ENCODE measurements at places on chromosomes 7 and 10.
A peak's percentile ranks its signal among the peaks of the same experiment; 100 is the strongest.

- peak overlapping the region; percentile 95 for H3K27ac ChIP-seq
- H3K36me3 ChIP-seq: no peaks in the 10 kb centered on the region
- DNase-seq: no peak
These were observed 25.2 kb upstream of the ITGB1 start for GRCh38 chr10:32982911-32983909.

DNA sequence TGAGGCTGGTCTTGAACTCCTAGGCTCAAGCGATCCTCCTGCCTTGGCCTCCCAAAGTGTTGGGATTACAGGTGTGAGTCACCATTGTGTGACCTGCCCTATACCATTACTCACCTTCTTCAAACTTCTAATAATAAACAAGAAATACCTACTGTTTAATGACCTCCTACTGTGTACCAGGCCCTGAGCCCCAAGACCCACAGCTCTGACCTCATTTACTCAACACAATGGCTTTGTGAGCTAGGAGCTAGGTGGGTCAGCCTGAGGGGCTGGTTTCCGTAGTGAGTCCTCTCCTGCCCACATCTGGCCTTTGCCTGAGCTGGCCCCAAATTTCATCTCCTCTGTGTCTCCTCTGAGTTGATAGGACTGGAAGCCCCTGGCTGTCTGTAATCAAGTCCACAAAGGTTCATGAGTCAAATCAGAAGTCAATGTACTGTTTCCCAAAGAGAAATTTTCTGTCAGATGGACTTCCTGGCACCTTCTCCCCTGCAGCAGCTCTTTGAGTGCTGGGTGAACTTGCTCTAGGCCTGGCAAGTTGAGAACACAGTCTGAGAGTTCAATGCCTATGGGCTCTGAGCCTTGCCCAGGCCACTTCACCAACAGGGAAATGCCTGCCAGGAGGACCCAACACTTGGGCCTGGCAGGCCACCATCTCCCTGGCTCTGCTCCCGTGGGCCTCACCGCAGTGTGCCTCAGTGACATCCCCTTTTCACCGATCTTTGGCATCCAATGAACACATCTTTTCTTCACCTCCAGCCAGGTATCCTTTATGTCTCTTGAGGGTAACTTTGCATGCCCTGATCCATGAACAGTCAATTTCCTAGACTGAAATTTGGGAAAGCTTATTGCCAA lies 24.0 kb downstream of the NEURL1 start:
- no peak overlapping the region for H3K4me3 ChIP-seq
- no peak for DNase-seq
- no peaks in the 10 kb centered on the region for H3K4me1 ChIP-seq
- H3K27me3 ChIP-seq: no peaks in the 10 kb centered on the region

DNA sequence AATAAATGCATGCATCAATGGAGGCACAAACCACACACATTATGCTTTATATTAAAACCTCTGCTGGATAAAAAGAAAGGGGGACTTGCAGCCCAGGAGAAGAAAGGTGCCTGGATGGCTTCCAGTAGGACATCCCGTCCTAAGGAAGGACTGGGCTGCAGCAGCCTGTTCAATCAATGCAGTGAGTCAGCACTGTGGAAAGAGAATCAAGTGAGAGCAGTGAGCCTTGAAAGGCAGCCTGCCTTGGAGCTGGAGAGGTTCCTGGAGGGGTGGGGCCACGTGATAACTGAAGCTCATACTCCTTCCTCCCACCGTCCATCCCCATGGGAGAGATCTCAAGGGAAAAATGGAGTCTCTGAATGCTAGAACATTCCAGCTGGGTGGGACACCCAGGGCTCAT lies 501.2 kb downstream of the ADRA2A start:
- no peak for DNase-seq
- H3K4me1 ChIP-seq: no peaks in the 10 kb centered on the region
- H3K27ac ChIP-seq: no peak overlapping the region
- no peaks in the 10 kb centered on the region for H3K36me3 ChIP-seq

DNA sequence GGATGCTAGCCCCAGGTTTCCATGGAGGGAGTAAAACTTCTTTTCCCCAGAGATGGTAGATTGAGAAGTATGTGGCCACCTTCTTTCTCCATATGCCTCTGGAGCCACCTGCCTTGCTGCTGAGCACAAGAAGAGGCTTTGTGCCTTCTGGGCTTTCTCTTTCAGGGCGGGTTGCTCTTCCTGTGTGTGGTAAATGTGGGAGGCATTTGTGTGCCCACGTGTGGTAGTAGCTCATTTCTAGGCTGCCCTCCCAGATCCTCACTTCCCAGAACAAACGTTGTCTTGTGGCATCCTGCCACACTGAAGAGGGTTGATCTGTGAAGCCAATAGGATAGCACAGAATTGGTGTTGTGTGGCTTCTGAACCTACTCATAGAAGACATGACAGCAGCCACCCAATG lies 342.0 kb upstream of the PODXL start:
- no peaks in the 10 kb centered on the region for H3K36me3 ChIP-seq
- no peaks in the 10 kb centered on the region for H3K27me3 ChIP-seq
- no peak for DNase-seq
- no peak overlapping the region for H3K27ac ChIP-seq
- no peaks in the 10 kb centered on the region for H3K4me1 ChIP-seq

- H3K36me3 ChIP-seq: no peaks in the 10 kb centered on the region
- H3K4me1 ChIP-seq: no peaks in the 10 kb centered on the region
- no peaks in the 10 kb centered on the region for H3K27me3 ChIP-seq
- no peak for DNase-seq
- H3K27ac ChIP-seq: no peak overlapping the region
- H3K4me3 ChIP-seq: no peak overlapping the region
These were observed 23.9 kb upstream of the FAM107B start for GRCh38 chr10:14798636-14799035.

GRCh38 chr10:124213899-124214510 lies 120.6 kb upstream of the CHST15 start:
- no peak overlapping the region for H3K27ac ChIP-seq
- H3K36me3 ChIP-seq: no peaks in the 10 kb centered on the region

- H3K36me3 ChIP-seq: no peaks in the 10 kb centered on the region
- no peak overlapping the region for H3K27ac ChIP-seq
- peaks cover 3% of the 10 kb centered on the region for H3K4me1 ChIP-seq
- H3K27me3 ChIP-seq: no peaks in the 10 kb centered on the region
- no peak for DNase-seq
- H3K4me3 ChIP-seq: no peak overlapping the region
These were observed 9.0 kb upstream of the PIP4K2A start for GRCh38 chr10:22723343-22723779.

DNA sequence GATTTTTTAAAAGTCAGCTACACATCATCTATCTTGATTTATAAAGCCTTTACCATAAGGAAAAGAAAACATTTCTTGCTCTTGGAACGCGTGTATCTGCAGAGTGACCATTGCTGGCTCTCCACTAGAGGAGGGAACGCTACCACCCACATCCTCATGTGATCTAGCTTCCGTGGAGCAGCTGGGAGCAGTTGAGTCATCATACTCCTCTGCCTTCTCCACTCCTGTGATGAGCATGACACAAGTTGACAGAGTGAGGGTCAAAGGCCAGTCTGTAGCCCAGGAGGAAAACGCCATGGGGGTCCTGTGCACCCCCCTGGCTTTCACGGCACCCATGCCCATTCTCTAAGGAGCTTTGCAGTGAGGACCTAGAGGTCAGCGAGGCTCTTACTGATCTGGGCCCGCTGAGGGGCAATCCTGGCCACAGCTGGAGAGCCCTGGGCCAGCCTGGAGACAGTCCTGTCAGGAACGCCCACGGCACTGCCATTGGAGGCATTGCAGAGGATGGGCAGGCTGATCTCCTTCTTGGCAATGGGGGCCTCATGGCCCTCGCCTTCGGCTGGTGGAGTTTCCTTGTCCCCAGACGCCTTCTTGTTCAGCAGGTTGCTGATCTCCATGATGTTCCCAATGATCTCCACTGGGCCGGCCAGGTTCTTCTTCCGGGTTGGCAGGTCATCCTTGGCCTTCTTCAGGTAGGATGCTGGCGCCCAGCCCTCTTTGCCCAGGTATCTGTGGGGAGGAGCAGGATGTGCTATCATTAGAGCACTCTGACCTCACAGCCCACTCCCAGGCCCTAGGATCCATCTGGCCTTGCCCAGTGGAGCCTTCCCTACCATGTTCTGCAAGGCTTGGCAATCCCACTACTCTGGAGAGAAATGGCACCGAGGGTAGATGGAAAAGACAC lies 119.2 kb downstream of the NEURL1 start:
- H3K36me3 ChIP-seq: peaks cover 52% of the 10 kb centered on the region
- DNase-seq: no peak
- H3K27me3 ChIP-seq: no peaks in the 10 kb centered on the region
- no peak overlapping the region for H3K27ac ChIP-seq
- H3K4me1 ChIP-seq: no peaks in the 10 kb centered on the region

DNA sequence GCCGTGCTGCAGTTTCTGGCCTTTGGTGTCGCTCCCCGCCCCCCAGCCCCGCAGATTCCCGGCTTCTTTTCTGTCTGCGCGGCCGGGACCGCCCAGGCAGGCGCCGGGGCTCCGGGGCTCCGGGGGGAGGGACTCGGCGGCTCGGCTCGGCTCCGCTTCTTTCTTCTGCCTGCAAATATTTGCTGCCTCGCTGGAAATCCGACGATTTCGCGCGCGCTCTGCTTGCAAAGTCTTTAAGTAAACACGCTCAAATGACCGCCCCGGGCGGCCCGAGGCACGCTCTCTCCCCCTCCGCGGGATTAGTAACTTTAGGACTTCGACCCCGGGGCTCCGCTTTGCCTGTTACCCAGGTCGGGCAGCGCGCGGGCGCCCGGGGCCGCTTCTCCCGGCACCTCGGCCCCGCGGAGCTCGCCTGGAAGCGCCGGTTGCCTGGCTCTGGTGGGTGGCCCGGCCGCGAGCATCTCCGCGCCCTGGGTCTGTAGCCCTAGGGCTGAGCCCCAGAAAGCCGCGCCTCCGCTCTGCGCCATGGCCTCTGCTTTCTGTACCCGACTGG lies 3.9 kb upstream of the GATA3 start:
- DNase-seq: no peak
- no peak overlapping the region for H3K27ac ChIP-seq
- peak overlapping the region; percentile 64 for H3K4me3 ChIP-seq
- H3K27me3 ChIP-seq: peaks cover 20% of the 10 kb centered on the region
- peaks cover 33% of the 10 kb centered on the region for H3K4me1 ChIP-seq

DNA sequence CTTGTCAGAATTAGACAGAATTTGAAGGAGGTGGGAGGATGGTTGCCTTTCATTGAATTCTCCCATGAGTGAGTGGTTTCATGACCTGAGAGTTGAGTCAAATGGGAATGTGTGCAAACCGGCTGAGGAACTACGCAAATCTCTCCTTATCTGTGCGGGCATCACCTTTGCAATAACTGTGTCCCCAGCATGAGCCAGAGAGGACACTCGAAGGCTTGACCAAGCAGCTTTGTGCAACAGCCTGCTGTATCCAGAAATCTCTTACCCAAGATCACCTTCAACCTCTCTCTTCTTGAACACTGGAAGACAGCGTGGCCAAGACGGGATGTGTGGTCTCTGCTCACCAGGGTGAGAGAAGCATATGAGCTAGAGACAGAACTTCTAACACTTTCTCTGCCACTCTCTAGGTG lies 93.8 kb upstream of the IKZF1 start:
- DNase-seq: no peak
- H3K36me3 ChIP-seq: no peaks in the 10 kb centered on the region
- no peaks in the 10 kb centered on the region for H3K4me1 ChIP-seq
- H3K4me3 ChIP-seq: no peak overlapping the region
- no peaks in the 10 kb centered on the region for H3K27me3 ChIP-seq

GRCh38 chr10:78382772-78383171 lies 349.1 kb downstream of the RPS24 start:
- DNase-seq: no peak
- H3K4me3 ChIP-seq: no peak overlapping the region
- H3K4me1 ChIP-seq: no peaks in the 10 kb centered on the region
- H3K27me3 ChIP-seq: no peaks in the 10 kb centered on the region
- no peaks in the 10 kb centered on the region for H3K36me3 ChIP-seq

DNA sequence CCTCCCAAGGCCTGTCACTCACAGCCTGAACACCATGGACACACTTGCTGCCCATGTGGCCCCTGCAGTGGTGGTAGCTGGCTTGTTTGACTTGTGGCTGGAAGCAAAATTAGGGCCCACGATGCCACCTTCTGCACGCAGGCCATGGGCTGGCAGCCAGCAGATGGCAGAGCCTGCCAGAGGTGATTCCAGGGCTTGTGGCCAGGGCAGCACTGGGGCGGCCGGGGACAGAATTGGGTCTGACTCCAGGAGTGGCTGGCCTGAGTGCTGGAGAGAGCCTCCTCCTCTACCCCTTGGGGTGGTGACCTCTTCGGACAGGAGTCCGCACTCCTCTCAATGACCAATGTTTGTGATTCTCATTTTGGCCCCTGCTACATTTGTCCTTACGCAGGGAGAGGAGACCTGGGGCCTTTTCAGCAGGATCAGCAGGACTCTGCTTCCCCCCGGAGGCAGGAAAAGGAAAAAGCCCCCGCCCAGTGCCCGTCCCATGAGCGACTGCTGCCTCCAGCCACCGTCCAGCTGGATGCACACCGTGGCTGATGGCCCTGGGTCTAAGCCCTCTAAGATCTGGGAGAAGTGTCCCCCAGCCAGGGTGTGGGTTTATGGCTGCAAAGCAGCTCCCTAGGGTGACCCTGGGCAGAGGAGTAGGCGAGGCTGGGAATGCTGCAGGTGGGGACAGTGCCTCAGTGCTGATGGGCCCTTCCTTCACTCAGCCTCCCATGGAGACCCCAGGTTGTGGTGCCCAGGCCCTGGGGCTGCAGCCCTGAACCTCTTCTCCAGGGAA lies 26.5 kb downstream of the DNAJB12 start:
- DNase-seq: no peak
- peak overlapping the region; percentile 30 for H3K27ac ChIP-seq
- no peak overlapping the region for H3K4me3 ChIP-seq
- peaks cover 2% of the 10 kb centered on the region for H3K36me3 ChIP-seq
- no peaks in the 10 kb centered on the region for H3K27me3 ChIP-seq
- H3K4me1 ChIP-seq: peaks cover 38% of the 10 kb centered on the region

DNA sequence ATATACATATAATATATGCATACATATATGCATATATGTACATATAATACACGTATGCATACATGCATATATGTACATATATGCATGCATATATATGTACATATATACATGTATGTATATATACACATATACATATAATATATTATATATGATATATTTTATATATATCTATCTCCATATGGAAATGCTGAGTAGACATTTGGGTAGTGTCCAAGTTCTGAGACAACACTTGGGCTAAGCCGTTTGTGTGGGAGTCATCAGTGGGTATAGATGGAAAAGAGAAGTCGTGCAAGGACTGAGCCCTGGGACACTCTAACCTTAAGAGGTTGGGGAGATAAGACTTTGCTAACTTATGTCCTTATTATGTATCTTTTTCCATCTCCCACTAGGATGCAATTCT lies 165.2 kb upstream of the PODXL start:
- H3K27ac ChIP-seq: no peak overlapping the region
- no peak overlapping the region for H3K4me3 ChIP-seq
- no peaks in the 10 kb centered on the region for H3K36me3 ChIP-seq
- DNase-seq: no peak
- H3K27me3 ChIP-seq: no peaks in the 10 kb centered on the region

GRCh38 chr10:74987339-74988053 lies 124.0 kb upstream of the SAMD8 start:
- no peak for DNase-seq
- H3K4me3 ChIP-seq: no peak overlapping the region
- H3K27ac ChIP-seq: peak overlapping the region; percentile 28
- no peaks in the 10 kb centered on the region for H3K27me3 ChIP-seq

DNA sequence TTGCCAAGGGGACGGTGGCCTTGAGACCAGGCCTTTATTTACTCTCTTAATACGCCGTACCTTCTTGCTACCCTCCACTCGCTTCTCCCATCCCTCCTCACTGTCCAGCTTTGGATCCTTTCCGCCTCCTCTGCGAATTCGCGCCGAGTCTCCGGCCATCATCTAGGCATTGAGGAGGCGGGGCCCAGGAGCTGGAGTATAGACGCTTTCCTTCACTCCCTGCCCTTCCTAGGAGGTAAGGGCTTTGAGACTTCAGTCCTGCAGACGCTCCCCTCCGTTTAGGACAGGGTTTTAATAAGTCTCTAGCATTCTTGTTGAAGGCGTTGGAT lies 538 bp downstream of the TFAM start:
- H3K4me3 ChIP-seq: peak overlapping the region; percentile 89
- peaks cover 26% of the 10 kb centered on the region for H3K4me1 ChIP-seq
- peaks cover 18% of the 10 kb centered on the region for H3K36me3 ChIP-seq
- H3K27me3 ChIP-seq: no peaks in the 10 kb centered on the region

Data from thoracic aorta (tissue), 2 donors.